ENCODE measurements at places on chromosomes 12 and 14. TPM values are rescaled to one million over a fixed set of nuclear protein-coding genes. Genes with fewer than 3 reads are reported as not detected.

The TEX22 gene
- 0.28 TPM for total RNA-seq

The IGFBP6 gene
- 1,794 TPM for total RNA-seq

The AJUBA gene
- 53.0 TPM for total RNA-seq

The KRT6C gene
- not detected for total RNA-seq

The SLC38A4 gene
- 0.28 TPM for total RNA-seq

The TAS2R42 gene
- not detected for total RNA-seq

The HCAR3 gene
- not detected for total RNA-seq

The RIPK3 gene
- total RNA-seq = 0.56 TPM

The RPL10L gene
- total RNA-seq = not detected

The KITLG gene
- total RNA-seq = 51.6 TPM

The IFI27L2 gene
- 91.6 TPM for total RNA-seq

The APOF gene
- total RNA-seq = not detected

The NOVA1 gene
- 2.5 TPM for total RNA-seq

The PRKAB1 gene
- 12.8 TPM for total RNA-seq

The SERPINA9 gene
- total RNA-seq = 0.28 TPM

The FOXA1 gene
- total RNA-seq = not detected

The KRT4 gene
- not detected for total RNA-seq

The KLHDC1 gene
- total RNA-seq = 1.9 TPM

The TMEM253 gene
- total RNA-seq = not detected

The IFI27 gene
- 55.8 TPM for total RNA-seq

The RNASE4 gene
- total RNA-seq = 38.9 TPM

The SEC23A gene
- 586 TPM for total RNA-seq

The GPR33 gene
- not detected for total RNA-seq

The RHEBL1 gene
- total RNA-seq = 0.56 TPM

The PCED1B gene
- 1.2 TPM for total RNA-seq

The BCL2L14 gene
- total RNA-seq = not detected

The HELB gene
- total RNA-seq = 3.5 TPM

The SCN8A gene
- 3.5 TPM for total RNA-seq

The DNAH10 gene
- total RNA-seq = 20.0 TPM

The OVCH1 gene
- under 0.01 TPM for total RNA-seq

The GYS2 gene
- not detected for total RNA-seq

The E2F7 gene
- 28.6 TPM for total RNA-seq

The FGF6 gene
- not detected for total RNA-seq

The ITPR2 gene
- 21.7 TPM for total RNA-seq

The TAS2R31 gene
- 5.6 TPM for total RNA-seq

The CLEC4A gene
- not detected for total RNA-seq

Measured in regular cardiac myocyte (primary cell).